ENCODE measurements at places on chromosomes 7 and 10.

DNA sequence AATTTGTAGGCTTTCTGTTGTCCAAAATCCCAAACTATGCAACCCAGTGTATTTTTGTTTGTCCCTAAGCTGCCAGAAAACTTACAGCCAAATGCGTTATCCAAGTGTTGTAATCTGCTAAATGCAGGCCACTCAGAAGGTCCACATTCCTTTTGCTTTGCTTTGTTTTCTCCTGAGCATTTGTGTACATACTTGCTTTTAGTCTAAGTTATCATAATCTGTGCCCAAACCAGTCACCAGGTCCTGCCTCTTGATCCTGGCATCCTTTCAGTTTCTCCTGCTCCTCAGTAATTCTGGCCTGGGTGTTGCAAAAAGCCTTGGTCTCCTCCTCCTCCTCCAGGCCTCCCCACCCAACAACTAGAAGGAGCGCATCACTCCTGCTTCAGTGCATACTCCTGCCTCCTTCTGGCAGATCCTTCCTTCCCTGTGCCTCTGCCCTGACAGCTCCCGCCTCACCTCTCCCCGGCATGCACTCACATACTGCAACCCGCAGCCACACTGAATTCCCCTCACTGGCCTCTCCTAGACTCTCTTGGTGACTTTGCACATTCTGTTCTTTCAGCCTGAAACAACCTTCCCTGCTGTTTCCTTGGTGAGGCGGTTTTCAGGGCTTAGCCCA is 2.3 kb downstream of the DENND2A start:
- no peak for DNase-seq

- DNase-seq = no peak
Measured at GRCh38 chr7:33750177-33750576, 155.2 kb upstream of the BMPER start.

DNA sequence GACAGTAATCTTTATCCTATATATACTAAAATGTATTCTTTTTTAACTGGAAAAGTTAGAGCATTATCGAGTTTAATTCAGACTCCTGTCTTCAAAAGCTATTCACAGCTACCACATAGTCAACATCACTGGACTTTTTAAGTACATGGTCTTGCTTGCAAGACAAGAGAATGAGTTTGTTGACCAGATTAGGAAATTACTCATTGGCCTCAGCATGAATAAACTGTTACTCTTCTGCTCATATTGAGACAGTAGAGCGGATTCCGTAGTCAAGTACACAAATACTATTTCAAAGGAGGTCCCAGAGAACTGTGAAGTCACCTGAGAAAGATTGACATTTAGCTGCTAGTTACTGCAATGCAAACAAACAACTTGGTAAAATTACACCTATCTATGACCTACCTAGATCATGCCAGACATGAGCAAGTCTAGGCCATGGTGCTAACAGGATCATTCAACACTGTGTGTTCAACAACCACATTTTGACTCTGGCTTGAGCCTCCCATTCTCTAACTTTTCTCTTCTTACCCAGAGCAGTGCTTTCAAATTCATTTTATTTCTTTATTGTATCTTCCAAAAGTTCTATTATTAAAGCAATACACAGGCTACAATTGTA is 280.9 kb downstream of the NEBL start:
- DNase-seq = no peak

DNA sequence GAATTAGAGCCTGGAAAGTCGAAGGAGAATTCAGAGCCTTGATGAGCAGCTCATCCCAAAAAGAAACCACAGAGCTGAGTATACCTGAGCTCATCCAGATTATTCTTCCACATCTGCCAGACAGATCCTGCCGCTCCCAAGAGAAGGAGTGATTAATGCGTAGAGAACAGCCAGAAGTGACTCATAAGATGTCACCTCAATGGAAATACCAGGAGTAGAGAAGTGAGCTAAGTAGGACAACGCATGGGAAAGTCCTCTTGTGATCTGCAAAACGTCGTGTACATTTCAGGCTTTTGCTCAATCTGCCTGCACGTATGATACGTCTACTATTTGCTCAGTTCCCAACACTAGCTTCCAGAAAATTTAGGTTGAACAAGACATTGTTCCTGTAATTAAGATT is 230.5 kb upstream of the AUTS2 start:
- no peak for DNase-seq

DNA sequence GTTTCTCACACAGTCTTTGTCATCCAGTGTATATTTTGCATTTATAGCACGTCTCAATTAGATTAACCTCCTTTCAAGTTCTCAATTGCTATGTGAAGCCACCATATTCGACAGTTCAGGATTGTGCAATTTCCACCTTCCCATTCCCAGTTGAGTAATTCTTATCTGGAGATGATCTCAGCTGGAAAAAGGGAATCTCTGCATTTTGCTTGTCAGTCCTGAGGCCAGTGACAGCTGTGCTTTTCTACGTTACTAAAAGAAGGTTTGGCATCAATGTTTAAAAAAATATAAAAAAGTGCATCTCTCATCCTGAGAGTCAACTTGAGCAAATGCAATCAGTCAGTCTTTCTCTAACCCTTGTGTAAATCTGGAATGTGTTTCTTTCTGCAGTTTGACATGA is 247.7 kb downstream of the PRKG1 start:
- no peak for DNase-seq

DNA sequence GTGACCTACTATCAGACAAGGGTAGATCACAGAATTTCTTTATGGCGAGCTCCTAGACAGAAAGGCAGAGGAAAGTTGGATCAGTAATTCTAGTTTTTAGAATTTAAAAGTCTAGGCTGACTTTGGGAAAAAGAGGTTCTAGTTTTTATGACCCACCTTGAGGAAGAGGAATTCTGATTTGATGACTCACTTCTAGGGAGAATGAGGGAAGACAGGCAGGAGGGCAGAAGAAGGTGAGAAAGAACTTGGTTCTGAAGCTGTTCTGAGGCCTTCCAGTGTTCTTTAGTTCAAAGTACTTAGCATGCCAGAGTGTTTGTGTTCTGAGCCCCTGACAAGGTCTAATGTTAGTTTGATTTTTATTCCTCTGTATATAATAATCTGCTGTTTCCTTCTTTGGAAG is 97.2 kb downstream of the PODXL start:
- DNase-seq = no peak

DNA sequence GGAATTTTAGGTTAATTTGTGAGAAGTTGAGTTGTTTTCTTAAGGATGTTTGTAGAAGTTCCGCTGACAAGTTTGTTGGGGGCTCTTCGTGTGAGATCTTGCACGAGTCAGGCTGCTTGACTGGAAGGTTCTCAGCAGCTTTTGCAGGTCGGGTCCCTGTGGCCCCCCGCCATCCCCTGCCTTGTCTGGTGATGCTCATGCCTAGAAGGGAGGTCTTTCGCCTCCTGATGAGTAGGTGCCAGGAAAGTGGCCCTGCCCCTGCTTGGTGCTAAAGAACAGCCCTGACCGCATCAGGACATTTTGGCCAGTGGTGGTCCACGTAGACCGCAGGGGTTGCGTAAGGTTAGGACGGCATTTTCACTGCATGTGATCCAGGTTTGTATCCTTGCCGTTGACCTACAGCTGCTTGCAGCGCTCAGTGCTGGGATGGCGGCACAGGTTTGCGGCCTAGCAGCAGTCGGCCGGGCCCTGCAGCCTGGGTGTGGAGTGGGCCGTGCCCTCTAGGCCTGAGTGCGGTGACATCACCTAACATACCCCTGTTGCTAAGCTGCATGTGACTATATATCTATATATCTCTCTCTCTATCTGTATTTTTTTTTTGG is 62.4 kb downstream of the DNAJB6 start:
- no peak for DNase-seq

DNA sequence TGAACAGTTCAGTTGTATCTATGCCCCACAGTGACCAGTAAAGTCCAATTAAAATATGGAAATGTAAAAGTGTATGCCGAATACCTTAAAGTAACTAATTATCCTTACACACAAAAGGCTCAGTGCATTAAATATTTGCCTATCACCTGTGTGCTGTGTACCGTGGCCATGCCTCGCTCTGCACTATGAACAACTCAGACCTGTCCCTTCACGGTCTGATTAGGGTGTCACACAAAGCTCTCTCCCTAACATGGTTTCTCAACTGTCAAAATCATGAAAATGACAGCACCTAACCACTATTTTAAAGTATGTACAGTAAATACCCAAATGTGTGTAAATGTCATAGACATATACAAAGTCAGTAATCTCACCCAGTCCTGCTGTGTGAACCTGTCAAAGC is 43.1 kb downstream of the STK17A start:
- no peak for DNase-seq

- DNase-seq = no peak
Measured at GRCh38 chr7:111537134-111537533, 25.2 kb downstream of the IMMP2L start.

GRCh38 chr7:157975401-157976372 is 611.9 kb downstream of the PTPRN2 start:
- DNase-seq = no peak

GRCh38 chr7:4225881-4226523 is 456.1 kb upstream of the FOXK1 start:
- DNase-seq = no peak

GRCh38 chr7:78169992-78170391 is 371.4 kb downstream of the PHTF2 start:
- no peak for DNase-seq

- DNase-seq = no peak
Measured at GRCh38 chr7:14870394-14870793, 32.2 kb downstream of the DGKB start.

DNA sequence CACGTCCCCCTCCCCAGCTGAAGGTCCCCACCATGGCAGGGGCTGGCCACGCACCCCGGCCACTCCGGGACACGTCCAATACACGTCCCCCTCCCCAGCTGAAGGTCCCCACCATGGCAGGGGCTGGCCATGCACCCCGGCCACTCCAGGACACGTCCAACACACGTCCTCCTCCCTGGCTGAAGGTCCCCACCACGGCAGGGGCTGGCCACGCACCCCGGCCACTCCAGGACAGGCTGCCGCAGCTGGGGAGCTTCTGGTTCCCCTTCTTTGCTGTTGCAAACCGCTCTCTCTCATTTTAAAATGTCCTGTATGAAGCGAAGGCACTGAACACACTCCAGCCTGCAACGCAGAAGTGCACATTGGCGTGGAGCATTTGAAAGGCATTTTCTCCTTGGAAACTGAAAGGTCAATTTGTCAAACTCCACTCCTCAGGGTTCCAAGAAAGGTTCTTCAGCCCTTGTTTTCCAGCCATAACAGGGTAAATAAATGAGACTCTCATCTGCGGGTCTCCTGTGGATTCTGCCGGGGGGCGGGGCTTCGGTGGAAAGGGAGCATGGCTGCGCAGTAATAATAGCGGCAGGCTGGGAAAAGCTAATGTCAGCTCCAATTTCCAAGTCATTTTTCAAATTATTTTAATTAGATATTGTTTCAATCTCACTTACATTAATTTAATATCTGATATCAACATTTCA is 580.3 kb downstream of the DNAJB6 start:
- DNase-seq = no peak

DNA sequence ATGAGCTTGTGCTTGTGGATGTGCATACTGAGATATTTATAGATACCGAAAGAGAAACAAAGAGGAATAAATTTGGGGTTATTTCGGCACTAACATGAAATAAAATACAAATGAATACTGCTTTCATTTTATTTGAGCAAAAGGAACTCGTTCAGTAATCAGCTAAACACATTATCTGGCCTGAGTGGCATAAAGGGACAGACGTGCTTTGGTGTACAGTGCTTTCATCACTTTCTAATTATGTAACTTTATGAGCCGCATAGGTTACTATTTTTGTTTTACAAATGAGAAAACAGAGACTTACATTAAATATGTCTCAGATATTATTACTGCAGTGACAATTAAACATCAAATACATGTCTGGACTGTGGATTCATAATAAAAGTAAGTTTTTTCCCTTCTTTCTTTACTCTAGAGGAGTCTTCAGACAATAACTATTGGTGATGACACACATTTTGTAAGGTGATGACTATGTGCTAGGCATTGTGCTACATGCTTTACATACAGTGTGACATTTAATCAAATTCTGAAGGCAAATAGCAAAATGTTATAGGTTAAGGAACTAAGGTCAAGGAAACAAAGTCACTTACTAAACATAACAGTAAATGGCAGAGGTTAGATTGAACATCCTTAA is 503.3 kb downstream of the SORCS1 start:
- no peak for DNase-seq

Measured in stimulated activated CD8-positive, alpha-beta memory T cell treated with anti-CD3 and anti-CD28 coated beads, Interleukin-2, amount 100 ng/mL, for 1 hour (primary cell).